DMS79 (cell line): ENCODE measurements at places on chromosomes 4 and X.

- no peak for DNase-seq
These were observed 842.1 kb upstream of the INTU start for GRCh38 chr4:126790633-126791032.

DNA sequence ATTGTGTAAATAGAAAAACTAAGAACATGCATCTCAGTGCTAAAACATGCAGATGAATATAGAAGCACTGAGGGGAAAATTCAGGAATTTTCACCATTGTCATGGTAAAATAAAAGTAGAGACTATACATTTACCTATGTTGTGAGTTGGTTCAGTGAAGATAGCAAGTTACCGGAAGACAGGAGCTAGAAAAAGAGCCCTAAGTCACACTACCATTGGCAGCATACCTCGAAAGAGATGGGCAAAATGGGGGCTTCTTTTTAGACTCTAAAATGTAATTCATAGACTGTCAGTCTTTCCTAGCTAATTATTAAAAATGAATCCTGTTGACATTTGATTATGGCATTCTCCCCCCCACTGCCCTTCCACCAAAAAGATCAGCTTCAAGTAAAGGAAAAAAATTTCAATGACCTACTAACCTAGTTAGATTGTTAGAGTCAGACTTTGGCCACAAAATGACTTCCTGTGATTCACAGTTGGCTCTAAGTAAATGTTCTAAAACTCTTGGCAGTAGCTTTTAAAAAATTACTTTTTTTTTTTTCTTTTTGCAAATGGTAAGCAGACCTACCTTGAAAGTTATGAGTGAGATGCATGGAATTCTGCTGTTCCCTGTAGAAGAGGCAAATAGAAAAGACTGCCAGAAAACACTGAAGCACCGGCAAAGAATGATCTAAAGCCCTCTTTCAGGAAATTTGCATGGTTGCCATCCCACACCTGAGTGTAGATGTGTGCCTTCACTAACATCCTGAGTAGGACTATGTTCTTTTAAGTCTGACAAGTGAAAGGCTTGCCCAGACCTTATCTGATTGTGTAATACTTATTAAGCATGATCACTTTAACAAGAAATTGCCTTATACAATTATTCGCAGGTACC is 26.4 kb upstream of the ARSJ start:
- no peak for DNase-seq

DNA sequence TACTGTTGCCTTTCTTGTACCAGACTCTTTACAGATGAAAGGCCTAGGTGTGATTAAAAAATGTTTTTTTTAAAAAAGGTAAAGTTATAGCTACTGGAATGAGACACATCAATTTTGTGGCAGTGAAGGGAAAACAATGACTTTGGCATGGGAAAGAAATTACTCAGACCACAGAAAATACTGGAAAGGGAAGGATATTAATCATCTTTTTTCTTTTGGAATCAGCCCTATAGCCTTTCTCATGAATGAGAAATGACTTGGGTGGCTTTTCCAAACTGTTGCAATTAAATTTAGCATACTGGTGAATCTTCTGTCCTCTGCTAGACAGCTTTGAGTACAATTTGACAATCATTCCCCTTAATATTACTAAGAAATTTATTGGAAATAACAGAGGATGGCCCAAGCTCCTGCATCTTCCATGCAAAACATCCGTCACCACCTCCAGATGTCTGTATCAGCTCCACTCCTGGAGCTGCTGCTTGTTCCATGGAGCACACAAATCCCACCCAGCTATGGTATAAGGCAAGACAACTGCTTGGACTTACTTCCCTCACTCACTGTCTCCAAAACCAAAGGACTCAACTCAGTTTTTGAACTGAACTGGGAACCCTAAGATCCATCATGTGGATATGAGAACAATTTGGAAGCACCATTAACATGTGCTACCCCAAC is 97.6 kb upstream of the ARSJ start:
- DNase-seq = no peak

DNA sequence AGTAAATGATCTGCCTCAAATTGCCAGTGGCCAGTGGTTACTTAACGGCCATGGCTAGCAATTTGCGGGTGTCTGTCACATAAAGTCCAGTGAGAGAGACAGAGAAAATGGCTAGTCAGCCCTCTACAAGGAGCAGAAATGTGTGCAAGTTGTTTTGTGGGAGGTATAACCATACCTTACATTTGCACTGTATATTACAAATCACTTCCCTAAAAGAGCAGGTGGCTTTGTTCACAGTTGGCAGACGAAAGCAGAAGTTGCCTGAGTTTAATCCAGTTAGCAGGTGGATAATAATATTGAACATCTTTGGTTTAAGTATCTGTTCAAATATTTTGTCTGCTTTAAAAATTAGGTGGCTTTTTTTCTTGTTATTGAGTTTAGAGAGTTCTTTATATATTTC is 15.6 kb downstream of the SRPX start:
- DNase-seq = no peak

- no peak for DNase-seq
These were observed 38.4 kb downstream of the TMEM271 start for GRCh38 chr4:537436-538264.

- no peak for DNase-seq
These were observed 15.3 kb upstream of the PUDP start for GRCh38 chrX:7163146-7163677.

DNA sequence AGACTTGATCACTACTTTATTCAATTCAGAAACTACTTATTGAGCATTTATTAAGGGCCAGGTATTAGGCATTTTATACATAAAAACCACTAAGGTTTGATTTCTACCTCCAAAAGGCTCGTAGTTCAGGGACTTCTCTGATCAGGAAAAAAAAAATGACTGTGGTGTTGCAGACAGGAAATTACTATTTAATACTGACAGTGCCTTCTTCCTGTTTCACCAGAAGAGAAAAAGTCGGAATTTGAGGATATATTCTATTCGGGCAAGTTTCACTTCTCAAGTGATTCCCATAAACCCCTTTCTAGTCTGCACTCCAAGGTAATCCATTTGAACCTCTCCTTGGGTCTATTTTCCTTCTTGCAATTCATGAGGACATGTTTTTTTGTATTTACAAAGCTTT is 15.3 kb upstream of the TASL start:
- no peak for DNase-seq
